ENCODE measurements at places on chromosomes 7 and 10. TPM values are rescaled to one million over a fixed set of nuclear protein-coding genes. Genes with fewer than 3 reads are reported as not detected.

The MBL2 gene
- total RNA-seq: 1.1 TPM

The TRPV5 gene
- not detected for total RNA-seq

The PGAM2 gene
- total RNA-seq: not detected

DNA sequence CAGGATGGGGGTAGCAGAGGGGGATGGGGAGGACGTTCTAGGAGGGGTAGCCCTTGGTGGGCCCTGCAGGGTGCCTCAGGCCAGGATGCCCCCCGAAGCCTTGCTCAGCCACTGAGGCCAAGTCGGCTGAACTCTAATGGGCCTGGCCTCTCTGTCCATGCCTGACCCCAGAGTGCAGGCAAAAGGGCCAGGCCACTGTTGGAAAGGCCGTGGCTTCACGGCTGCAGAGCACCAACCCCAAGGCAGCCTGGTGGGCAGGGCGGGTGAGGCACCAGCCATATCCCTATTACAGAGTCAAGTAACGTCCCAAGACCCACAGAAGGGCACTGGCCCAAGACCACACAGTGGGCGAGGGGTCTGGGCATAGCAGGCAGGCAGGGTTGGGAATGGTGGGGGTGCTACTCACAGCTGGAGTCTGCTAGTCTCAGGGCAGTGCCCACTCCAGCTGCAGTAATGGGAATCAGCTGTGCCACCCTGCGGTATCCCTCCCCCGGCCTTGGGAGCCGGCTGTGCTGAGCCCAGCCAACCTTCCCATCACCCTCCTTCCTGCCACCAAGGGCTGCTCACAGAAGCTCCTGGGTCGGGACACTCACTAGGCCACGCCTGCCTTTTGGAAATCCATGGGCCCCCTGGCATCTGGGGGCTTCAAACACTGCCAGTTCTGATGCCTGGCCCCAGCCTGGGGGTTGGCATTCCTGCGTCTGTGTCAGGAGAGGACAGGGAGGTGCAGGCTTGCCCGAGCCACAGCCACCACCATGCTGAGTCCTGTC lies 4.0 kb upstream of the LFNG start:
- no peak for DNase-seq

GRCh38 chr10:2984682-2985081 lies 82.7 kb upstream of the PFKP start:
- DNase-seq: no peak

DNA sequence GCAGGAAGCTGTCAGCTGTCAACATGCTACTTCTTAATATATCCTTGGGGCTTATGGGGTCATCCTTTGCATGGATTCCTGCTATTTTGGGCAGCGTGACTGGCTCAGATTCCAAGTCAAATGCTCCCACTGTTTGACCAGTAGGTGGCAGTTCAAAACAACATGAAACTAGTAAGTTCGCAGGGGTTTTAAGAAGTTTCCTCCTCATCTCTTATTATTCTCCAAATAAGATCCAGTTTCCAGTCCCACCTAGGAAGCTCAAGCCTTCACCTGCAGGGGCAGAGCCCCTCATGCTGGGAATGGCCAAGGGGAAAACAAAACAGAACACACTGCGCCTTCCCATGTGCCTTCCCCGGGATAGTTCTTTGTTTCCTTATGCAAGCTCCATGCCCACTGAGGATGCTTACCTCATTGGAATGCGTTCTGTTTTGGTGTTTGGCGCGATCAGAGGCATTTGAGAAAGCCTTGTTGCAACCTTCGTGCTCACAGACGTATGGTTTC lies 259.8 kb downstream of the GLI3 start:
- peak; percentile 64 for DNase-seq

DNA sequence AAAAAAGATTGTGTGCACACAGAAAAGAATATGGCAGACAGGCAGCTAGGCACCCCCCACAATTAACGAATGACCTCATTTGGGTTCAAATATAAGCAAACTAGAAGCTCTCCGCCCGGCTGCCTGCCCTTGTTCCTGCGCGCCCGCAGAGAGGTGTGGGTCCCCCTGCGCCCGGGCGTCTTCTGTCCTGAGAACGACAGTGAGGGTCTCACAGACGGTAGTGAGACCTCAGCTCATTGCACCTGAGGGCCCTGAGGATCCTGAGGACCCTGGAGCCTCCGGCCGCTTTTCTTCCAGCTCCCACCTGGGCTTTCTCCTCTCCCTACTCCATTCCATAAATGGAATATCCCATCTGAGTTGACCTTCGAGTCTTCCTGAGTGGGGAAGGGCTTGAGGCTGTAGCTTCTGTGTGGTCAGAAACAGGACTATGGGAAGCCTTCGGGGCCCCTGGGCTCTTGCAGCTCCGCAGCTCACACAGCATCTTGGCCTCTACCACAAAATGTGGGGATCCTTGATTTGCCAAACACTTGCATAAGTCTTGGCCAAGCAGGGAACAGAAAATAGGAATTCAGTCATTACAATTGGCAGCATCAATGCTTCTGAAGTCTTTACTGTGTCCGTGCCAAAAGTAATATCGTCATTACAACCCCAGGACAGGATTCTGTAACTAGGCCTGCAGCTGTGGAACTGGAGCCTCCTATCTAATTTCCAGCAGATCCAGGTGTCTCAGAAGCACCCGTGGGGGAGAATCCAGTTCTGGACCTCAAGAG lies 43.8 kb downstream of the JAKMIP3 start:
- no peak for DNase-seq

GRCh38 chr10:92413011-92413410 lies 122.0 kb downstream of the MARCHF5 start:
- DNase-seq: no peak

- DNase-seq: no peak
Measured at GRCh38 chr7:155991470-155991869, 179.2 kb upstream of the SHH start.

DNA sequence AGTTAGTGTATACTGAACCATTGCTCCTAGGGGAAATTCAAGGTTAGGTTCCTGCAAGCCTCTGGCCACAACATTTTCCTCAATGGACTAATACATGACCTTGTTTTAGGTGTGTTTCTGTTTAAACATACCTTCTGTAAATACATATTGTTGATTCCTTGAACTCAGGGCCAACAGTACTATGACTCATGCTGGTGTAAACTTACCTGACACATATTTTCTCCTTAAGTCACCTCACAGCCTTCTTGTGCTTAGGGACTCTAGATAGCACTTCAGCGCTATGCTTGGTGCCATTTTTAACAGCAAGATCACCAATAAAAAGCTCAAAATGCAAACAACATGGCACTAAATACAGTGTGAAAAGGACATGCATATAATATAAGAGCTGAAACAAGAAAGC lies 176.4 kb downstream of the TAX1BP1 start:
- DNase-seq: no peak

GRCh38 chr10:89425000-89425399 lies 10.6 kb downstream of the IFIT5 start:
- peak; percentile 25 for DNase-seq

Measured in hepatocyte (in vitro differentiated cells).